Mesothelial cell of epicardium (in vitro differentiated cells): ENCODE measurements at places on chromosomes 1 and 21. TPM values are rescaled to one million over a fixed set of nuclear protein-coding genes. Genes with fewer than 3 reads are reported as not detected.

- DNase-seq: no peak
Measured at GRCh38 chr1:51482881-51483280, 36.2 kb downstream of the EPS15 start.

DNA sequence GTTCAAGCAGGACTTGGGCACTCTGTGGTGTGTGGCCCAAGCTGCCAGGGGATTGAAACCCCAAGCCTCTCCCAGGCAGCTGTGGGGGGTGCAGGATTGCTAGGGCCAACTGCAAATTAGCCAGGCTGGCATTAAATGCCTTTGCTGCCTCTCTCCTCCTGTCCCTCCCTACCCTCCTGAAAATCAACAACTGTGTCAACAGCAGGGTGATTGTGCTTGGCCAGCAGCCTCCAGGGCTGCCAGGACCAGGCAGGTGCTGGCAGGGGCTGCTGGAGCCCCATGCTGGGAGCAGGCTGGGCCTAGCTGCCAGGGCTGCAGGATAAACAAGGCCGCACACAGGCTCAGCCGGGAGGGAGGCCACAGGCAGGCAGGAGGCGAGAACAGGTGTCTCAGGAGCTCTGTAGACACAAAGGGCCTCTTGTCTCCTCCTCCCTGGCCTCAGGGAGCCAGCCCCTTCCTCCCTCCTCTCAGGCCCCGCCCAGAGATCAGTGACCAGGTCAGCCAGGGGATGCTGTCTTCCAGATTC, 11.4 kb downstream of the SOX13 start:
- no peak for DNase-seq

- no peak for DNase-seq
Measured at GRCh38 chr21:42850866-42851391, 28.4 kb downstream of the WDR4 start.

DNA sequence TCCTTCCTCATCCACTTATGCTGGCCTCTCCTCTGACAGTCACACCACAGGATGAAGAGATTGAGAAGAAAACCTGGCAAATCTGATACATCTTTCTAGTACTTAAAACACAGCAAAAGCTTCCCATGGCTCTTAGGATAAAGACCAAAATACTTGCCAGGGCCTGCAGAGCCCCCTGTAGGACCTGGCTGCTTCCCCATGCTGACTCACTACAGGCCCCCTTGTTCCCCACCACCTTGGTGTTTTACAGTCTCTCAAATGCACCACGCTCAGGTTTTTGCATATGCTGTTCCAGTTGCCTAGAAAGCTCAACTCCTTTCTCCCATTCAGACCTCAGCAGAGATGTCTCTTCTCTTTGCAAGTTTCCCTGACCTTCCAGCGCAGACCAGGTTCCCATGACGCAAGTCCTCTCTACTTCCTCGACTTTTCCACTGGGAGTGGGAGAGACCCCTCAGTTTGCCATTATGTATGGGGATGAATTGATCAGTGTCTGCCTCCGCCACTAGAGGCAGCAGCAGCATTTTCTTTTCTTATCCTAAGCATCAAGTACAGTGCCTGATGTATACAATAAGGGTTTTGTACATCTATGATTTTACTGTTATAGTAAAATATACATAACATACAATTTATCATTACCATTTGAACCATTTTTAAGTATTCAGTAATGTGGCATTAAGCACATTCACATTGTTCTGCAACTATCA, 113.8 kb upstream of the C8B start:
- DNase-seq: no peak

DNA sequence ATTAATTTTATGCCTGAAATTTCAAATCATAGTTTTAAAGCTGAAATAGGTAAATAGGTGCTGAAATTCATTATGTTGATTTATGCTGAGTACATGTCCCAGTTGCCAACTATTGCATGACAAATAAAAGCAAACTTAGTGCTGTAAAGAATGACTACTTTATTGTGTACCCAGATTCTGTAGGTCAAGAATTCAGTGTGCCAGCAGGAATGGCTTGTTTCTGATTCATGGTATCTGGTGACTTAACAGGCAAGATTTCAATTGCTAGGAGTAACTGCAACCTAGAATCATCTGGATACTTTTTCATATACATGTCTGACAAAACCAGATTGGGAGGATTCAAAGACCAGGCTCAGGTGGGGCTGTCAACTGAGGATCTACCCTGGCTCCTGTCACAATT, 678.4 kb upstream of the ADAMTS5 start:
- DNase-seq: no peak

GRCh38 chr21:23694390-23694789, 1912.9 kb downstream of the MRPL39 start:
- DNase-seq: no peak

DNA sequence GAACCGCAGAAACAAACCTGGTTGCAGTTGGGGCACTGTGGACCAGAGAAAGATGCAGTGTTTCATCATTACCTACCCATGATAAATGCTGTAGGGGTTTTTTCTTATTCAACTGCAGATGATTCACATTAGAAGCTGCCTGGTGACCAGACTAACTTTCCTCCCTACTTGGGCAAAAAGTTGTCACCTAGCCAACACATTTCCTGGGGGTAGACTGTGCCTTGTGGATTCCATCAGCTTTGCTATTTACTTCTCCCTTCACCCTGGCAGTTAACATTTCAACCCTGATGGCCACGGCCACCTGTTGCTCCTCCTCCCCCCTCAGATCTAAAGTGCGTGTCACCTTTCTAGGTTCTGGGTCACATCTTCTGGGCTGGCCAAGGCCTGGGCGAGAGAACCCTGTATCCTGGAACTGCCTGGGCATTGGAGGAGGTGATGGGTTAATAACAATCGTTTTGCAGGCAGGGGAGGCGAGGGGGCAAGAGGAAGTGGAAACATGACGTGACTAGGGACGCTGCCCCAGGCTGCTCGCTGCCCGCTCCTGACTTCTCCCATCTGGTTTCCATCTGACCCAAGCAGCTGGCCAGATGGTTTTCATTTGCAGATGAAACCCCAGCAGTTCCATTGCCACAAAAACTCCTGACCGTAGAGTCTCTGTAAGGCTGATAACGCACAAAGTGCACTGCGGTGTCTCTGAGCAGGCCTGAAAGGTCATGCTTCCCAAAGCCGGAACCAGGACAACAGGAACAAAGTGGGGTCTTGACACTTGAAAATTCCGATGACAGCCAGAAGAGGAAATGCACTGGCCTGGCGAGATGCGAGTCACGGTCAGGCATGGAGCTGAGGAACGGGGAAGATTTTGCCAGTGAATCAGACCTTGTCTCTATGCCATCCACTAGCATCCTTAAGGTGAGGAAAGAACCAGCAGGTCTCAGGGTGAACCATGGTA, 36.6 kb downstream of the CAPZB start:
- no peak for DNase-seq

DNA sequence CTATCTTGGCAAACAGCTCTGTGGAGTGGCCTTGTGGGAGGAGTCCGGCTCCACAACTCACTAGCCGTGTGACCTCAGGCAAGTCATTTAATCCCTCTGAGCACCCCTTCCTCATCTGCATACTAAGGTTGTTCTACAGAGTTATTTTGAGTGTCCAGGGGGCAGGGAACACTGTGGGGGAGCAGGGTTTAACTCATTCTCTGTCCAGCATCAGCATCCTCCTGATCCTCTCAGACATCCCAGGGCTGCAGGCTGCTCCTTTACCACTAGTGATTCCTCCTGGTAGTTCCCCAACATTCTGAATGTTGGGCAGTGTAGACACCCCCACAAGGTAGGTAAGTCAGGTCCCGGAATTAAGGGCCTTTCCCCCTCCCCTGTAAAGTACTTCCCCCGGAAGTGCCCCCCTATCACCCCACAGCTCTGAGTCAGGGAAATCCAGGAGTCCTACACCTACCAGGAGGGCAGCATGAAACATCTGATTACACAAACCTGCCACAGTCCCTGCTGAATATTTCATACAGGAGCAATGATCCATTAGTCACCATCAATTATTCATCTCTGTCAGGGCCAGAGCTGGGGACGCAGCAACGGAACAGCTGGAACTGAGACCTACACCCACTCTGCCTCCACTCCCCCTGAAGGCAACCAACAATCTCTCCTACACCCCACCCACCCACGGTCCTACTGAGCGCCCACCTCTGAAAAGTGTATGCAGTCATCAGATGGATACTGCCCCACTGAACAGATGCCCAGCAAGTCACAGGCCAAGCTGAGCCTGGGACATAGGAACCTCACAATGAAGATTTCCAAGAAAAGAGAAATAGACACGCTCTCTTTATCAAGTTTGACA, 20.5 kb downstream of the SYT2 start:
- DNase-seq: no peak

GRCh38 chr1:118442214-118442613, 257.2 kb upstream of the SPAG17 start:
- DNase-seq: no peak

Gene CFAP298
- total RNA-seq: 29.4 to 33.0 TPM (median 30.4 TPM) in 3 replicates

Gene TCHH
- total RNA-seq: not detected in 3 replicates

Gene GJB3
- 0.14 TPM in 1 of 3 replicates, not detected in the others for total RNA-seq

Gene MYOC
- total RNA-seq: 0.13 to 0.34 TPM (median 0.29 TPM) in 3 replicates

Gene EPHB2
- total RNA-seq: 125 to 133 TPM (median 130 TPM) in 3 replicates
